CD4-positive, alpha-beta T cell treated with Interleukin-17A for 1 hour (primary cell): ENCODE measurements at places on chromosomes 2 and 18.

DNA sequence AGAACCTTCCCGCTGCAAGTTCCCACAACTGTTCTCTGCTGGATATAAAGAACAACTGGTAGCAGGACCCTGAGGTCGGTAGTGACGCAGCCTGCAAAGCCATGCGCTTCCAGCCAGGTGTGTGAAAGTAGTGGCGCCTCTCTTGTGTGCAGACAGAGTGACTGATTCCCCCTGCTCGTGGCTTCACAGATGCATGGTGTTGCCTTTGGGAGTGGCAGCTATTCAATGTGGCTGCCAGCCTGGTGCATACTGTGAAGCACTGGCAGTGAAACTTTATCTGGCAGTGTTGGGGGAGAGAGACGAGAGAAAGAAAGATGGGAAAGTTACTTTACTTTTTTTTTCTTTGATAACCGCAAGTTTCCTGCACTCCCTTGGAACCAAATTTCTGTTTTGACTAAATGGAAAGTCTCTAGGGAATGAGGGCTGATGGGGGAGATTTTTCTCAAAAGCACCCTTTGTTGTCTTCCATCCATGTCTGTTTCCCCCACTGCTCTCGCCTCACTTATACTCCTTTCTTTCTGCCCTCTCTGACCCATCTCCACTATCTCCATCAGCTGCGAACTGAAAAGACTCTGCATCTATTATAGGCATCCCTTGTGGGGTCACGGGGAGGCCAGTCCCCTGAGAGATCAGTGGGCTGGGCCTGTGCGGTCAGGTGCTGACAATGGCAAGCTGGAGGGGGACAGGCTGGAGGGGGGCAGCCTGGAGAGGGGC lies 90.0 kb upstream of the TNP1 start:
- no peak for DNase-seq

GRCh38 chr2:124570872-124571271 lies 545.8 kb downstream of the CNTNAP5 start:
- no peak for DNase-seq

DNA sequence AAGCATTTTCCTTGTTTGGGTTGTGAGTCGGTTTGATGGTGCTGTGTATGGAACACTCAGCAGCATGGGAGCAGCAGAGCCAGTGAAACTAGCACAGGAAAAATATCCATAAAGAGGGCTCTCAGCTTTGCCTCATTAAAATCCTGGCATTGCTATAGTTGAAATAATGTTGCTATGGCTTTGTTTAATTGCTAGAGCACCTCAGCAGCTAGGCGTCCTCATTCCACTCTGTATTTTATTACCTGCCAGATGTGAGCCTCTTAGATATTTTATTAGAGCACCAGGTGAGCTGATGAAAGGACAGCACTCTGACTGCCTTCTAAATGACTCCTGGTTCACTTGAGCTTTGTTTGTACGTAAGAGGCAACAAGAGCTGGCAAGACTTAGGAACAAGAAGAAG lies 232.4 kb downstream of the MTX2 start:
- no peak for DNase-seq

- DNase-seq, result no peak
These were observed 74.0 kb downstream of the SLC66A2 start for GRCh38 chr18:79877163-79878091.

DNA sequence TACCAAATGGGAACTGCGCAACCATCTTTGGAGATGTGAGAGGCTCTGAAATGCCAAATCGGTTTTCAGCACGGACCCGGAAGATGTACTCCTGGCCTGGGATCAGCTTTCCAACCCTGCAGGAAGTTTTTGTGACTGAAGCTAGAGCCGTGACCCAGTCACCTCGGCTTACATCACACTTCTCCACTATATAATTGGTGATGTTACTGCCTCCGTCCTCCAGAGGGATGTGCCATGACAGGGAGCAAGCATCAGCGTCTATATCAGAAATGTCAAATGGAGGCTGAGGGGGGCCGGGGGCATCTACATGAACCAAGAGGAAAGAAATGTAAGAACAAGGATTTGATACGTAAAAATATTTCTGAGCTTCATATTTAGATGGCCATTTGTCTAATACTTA lies 104.4 kb downstream of the PLEKHA3 start:
- DNase-seq, result no peak

GRCh38 chr2:30798536-30798991 lies 8.7 kb downstream of the CAPN13 start:
- DNase-seq, result no peak

- no peak for DNase-seq
These were observed 67.1 kb downstream of the PMAIP1 start for GRCh38 chr18:59966913-59967312.

GRCh38 chr18:28439870-28440269 lies 262.9 kb upstream of the CDH2 start:
- DNase-seq, result no peak

DNA sequence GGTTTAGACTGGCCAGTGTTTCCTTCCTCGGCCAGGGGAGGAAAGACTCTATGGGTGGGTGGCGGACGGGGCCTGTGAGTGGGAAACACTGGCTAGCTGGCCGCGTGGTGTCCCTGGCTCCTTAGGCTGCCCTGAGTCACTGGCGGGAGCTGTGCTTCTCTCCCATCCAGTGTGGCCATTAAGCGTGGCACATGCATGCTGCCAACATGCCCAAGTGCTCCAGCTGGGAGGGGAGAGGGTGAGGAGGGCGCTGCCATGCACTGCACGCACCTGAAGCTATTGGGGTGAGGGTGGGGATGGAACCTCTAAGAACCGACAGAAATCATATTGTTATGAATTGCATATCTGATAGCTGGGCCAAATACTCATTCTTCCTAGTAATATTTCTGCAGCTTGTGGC lies 270.8 kb downstream of the CALCRL start:
- DNase-seq, result no peak

DNA sequence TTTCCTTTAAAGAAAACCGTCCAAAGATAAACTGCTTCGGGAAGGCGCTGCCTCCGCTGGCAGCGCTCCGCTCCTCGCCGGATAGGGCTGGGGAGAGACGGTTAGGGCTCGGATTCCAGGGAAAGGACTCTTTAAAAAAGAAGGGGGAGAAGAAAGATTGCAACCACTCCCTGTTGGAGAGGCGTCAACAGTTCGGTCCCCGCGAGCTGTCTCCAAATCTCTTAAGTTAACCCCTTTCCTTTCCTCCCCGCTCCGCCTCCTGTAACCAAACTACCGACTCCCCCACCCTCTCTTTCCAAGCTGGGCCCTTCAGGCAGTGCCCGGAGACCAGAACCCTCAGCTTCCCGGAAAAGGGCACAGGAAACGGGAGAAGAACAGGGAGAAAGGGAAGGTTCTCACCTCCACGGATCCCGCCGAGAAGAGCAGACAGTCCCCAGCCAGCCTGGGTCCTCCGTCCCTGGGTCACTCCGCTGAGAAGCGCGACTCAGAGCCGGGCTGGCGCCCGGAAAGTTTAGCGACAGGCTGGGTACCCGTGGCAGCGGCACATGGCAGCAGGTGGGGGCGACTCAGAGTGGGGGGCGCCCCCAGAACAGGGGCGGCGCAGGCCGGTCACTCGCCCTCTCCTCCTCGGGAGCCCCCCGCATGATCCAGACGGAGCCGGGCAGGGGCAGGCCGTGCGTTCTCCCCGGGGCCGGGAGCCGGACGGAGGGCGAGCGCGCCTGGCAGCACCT lies 675 bp downstream of the FZD5 start:
- DNase-seq, result peak; percentile 8

DNA sequence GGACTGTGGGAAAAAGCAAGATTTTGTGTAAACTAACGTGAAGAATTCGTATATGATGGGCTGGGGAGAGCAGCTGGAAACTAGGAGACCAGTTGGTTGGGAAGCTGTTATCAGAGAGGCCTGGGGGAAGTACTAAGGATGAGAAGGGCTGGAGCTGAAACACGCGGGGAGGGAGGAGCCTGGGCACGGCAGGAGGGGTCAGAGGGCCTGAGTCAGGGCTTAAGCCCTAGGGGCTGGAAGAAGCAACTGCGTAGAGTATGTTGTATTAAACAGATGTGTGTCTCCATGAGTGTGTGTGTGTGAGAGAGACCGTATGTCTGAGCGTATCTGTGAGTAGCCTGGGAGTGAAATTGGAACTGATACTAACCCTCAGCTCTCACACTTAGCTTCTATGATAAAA lies 8.4 kb downstream of the POMC start:
- DNase-seq, result peak; percentile 19

DNA sequence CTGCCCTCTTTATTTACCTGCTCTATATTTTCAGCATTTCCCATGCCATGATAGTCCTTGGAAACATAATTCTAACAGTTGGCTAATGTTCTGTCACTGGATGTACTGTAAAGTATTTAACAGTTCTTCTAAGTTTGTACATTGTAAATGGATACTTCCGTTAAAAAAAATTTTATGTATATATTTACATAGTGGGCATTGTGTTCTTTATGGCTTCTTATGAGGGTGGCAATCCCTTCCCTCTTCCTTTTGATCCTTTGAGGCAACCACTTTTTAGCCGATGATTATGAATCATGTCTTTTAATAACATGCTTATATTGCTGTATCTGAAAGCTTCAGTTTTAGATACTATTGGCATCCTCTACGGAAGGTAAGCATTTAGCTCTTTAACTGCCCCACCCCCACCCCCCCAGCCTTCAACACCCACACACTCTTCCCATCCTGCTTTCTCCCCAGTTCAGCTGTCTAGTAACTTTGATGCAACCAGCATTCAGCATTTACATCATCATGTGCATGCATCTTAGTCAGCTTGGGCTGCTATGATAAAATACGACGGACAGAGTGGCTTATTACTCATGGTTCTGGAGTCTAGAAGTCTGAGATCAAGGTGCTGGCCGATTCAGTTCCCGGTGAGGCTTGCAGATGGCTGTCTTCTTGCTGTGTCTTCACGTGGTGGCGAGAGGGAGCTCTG lies 21.0 kb upstream of the EDAR start:
- no peak for DNase-seq

DNA sequence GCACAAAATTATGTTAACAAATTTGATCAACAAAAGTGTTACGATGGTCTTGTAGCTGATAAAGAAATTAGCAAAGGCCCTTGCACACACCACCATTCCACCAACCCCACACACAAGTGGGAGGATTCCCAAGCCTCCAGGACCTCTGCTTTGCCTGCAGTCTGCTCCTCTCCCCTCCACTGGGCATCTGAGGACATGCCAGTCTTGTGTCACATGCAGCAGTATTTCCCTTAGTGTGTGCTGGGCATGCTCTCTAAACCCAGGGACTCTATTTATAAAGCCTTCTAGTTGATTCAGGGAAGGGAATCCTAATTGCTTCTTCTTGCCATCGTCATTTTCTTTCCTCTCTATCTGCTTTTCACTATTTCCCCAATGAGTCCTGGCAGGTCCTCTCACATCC lies 53.3 kb downstream of the KCTD18 start:
- no peak for DNase-seq

GRCh38 chr2:17638196-17638743 lies 97.8 kb downstream of the VSNL1 start:
- DNase-seq, result no peak

- no peak for DNase-seq
These were observed 755.7 kb upstream of the HS6ST1 start for GRCh38 chr2:129074298-129074920.

DNA sequence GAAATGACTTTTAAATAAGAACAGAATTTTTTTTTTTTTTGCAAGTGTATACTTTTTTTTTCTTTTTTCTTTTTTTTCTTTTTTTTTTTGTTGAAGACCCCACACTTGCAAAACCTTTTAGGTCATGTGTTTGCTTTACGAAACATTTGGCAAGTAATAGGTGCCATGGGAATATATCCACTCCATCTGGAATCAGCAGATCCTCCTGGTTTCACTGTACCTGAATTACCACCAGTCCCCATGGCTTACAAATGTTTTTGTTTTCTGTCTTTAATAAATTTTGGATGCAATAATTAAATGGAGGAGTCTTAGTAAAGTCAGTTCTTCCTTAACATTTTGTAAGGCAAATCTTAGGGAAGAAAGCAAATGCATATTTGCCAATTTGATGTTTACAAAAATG lies 559.7 kb upstream of the ZEB2 start:
- DNase-seq, result no peak

DNA sequence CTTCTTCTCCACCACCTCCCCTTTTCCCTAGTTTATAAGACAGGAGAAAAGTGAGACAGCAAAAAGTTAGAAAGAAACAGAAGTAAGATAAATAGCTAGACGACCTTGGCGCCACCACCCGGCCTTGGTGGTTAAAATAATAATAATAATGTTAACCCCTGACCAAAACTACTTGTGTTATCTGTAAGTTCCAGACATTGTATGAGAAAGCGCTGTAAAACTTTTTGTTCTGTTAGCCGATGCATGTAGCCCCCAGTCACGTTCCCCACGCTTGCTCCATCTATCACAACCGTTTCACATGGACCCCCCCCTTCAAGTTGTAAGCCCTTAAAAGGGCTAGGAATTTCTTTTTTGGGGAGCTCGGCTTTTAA lies 1.5 kb upstream of the BUB1 start:
- DNase-seq, result peak; percentile 12

DNA sequence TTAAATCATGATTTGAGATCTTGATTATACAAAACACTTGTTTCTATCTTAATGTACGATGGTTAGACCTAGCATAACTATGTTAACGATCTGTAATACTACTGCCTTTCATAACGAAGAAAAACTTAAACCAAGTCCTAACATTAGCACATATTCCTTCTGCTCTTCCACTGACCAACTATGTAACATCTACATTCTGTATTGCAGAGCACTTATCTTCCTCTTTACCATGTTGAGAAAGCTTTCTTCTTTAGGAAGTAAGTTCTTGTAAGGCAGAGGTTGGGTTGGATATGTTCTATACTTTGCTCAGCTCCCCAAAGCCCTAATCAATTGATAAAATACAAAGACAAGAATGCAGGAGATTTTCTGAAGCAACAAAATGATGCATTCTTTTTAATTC lies 7.9 kb upstream of the ZNF407 start:
- DNase-seq, result no peak

DNA sequence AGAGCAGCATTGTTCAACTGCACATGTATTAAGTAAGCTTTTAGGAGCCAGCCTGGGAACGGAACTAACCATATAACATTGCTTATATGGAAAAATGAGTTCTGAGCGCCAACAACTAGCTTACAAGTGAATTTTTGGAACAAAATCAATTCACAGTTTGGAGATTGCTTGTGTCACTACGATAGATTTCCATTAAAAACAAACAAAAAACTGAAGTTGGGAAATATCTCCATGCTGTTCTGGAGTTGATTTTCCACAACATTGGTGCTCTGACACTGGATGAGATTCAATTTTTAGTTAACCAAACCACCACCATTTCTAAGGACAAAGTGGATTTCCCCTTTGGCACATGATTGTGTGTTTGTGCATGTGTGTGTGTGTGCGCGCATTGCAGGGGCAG lies 56.9 kb upstream of the ZNF397 start:
- DNase-seq, result no peak

DNA sequence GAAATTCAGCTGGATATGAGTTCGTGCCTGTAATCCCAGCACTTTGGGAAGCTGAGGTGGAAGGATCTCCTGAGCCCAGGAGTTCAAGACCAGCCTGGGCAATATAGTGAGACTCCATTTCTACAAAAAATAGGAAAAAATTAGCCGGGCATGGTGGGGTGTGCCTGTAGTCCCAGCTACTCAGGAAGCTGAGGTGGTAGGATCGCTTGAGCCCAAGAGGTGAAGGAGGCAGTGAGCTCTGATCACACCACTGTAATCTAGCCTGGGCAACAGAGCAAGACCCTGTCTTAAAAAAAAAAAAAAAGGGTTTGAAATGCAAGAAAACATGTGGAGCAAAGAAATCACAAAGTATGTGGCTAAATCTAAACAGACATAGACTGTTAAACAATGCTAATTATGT lies 9.8 kb downstream of the CGREF1 start:
- no peak for DNase-seq
